ENCODE measurements at places on chromosomes 16 and 17.

DNA sequence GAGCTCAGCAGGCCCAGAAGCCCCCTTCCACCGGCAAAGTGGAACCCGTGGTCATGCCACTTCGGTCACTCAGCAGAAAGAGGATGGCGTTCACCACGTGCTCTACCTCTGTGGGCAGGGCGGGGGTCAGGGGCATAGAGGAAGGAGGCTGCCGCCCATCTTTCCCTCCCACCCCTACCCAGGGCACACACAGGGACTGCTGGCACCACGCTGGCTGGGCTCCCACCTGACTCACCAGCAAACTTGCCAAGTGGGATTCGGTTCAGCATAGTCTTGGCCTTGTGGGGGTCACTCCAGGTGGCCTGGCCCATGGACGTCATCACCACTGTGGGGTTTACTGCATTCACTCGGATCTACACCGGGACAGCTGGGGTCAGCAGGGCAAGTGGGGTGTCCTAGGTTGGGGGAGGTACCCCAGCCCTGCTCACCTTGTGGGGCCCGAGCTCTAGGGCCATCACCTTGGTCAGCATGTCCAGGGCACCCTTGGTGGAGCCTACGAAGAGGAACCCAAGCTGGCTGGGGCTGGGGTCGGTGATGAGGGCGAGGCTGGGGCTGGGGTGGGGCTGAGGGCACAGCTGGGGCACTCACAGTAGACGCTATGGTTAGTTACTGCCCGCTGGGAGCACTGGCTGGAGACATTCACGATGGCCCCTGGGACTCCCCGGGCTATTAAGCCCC lies 1.4 kb downstream of the DCXR start:
- no peak for DNase-seq

DNA sequence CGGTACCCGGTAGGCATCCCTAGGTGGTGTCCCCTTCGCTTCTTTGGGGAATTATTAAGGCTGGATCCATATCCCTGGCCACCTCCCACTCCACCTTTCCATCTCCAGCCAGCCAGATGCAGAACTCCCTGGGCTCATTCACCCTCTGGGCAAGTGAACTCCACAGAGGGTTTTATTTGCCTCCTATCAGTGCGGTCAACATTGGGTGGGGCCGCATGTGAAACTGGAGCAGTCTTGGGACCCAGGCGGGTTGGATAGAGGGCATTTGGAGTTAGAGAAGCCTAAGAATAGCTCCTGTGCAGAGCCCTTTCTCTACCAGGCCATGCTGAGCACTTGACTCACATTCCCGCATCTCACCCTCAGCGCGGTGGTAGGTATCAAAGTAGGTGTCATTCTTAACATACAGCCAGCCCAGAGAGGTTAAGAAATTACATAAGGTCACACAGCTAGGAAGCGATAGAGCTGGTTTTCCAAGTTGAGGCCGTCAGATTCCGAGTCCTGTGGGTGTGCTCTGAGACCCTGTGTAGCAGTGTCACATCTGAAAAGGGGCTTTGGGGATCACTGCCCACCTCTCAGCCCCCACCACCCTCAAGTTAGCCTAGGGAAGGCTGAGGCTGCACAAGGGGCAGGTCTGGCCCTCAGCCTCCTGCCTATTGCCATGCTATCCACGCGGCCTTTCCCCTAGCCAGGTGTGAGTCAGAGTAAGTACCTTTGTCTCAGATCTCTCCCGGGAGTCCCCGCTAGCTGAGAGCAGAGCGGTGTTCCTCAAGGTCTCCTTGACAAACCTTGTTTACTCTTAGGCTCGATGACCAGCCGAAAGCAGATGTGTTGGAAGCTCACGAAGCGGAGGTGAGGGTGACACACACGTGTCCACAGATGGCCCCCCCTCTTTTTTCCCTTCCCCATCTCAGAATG lies 26.9 kb upstream of the LGALS9 start:
- no peak for DNase-seq

DNA sequence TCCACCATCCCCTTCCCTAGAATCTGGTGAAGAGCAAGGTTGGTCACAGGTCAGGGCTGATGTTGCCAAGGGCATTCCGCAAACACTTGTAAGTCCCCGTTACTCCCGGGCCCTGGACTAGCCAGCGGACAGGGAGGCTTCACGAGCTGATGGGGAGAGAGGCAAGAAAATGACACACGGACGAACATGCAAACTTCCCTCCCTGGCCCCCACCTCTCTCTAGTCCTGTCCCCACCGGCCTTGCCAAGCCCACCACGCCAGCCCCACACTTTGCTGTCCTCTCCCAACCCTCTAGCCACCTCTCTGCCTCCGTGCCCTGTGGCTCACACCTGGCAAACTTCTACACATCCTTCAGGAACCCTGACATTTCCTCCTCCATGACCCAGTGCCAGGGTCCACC lies 54.8 kb downstream of the RPH3AL start:
- no peak for DNase-seq

- peak; percentile 78 for DNase-seq
These were observed 40.9 kb downstream of the TMEM235 start for GRCh38 chr17:78272181-78272913.
